ENCODE measurements at places on chromosomes 2 and 18.

DNA sequence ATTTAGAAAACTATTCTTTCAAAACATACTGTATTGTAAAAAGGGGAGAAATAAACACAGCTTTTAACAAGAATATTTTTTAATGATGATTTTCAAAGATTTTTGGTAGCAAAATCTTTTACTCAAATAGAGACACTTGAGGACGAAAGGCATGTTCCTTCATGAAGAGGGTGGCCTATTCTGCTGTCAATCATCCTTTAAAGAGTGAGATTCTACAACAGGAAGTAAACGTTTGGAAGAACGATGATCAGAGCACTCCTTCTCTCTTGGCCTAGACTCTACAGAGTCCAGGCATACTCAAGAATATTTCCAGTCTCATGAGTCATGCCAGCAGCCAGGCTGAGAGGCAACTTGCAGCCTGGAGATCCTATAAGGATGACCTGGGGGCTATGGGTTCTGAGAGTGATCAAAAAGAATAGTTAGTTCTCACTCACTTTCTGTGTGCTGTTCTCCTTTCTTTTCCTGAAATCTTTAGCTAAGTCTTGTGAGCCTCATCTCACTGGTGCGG is 62.4 kb upstream of the TCF4 start:
- DNase-seq: no peak

GRCh38 chr2:168194784-168195522 is 52.4 kb downstream of the STK39 start:
- no peak for DNase-seq

DNA sequence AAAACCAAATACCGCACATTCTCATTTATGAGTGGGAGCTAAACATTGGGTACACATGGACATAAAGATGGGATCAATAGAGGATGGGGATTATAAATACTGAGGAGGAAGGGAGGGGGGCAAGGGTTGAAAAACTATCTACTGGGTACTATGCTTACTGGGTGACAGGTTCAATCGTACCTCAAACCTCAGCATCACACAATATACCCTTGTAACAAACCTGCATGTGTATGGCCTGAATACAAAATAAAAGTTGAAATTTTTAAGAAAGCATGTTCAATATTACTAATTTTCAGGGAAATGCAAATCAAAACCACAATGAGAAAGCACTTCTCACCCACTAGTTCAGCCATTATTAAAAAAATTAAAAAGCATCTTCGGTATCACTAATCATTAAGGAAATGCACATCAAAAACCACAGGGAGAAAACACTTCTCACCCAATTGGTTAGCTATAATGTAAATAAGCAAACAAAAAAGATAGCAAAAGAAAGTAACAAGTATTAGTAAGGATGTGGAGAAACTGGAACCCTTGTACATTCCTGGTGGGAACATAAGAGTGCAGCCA is 99.3 kb upstream of the STON1 start:
- no peak for DNase-seq

DNA sequence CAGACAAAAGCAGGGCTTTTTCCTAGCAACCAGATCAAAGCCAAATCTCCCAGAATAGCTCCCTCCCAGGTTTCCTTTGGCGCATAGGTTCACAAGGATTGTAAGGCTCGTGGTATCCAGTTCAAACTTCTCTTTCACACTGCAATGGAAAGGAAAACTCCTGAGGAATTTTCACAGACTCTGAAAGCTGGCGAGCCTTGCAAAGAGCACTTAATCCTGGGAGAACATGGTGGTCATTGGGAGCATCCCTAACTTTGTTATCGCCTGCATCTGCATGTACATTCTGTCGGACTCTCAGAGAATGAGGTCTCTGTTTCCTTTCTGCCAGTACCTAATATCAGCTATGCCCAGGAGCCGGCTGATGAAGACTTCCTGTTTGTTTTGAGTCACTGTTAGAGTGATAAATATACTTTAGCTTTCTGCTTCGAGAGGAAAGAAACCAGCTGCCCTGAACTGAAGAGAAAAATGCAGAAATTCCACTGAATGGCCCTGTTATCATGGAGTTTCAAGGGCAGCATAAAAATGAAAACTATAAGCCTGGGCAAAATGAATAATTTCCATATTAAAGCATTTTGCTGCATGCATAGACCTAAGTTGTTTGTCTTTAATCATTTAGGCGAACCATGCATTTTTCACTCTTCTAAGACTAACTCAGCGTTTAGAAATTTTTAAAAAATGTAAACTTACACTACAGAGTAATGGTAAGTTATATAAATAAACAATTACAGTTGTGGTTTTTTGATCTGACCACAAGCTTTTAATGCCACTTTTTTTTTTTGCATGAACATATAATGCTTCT is 76.4 kb upstream of the ZEB2 start:
- DNase-seq: no peak

DNA sequence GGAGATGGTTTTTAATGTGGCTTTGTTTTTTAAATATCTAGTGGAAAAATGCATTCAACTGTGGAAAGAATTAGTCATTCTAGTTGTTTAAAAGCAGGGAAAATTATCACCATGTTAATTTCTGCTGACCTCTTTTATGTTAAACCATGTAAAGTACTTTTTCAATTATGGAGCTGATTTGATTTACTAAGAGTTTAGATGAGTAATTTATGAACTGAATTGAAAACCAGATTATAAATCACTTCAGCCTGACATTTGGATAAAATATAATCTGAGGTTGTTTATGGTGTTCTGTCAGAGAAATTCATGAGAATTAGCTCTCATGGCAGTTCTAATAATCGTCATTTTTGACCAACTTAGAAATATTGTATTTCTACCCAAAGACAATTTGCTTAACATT is 11.6 kb downstream of the ITGA4 start:
- DNase-seq: no peak

- no peak for DNase-seq
These were observed 7.9 kb downstream of the IMPA2 start for GRCh38 chr18:11989174-11989573.

DNA sequence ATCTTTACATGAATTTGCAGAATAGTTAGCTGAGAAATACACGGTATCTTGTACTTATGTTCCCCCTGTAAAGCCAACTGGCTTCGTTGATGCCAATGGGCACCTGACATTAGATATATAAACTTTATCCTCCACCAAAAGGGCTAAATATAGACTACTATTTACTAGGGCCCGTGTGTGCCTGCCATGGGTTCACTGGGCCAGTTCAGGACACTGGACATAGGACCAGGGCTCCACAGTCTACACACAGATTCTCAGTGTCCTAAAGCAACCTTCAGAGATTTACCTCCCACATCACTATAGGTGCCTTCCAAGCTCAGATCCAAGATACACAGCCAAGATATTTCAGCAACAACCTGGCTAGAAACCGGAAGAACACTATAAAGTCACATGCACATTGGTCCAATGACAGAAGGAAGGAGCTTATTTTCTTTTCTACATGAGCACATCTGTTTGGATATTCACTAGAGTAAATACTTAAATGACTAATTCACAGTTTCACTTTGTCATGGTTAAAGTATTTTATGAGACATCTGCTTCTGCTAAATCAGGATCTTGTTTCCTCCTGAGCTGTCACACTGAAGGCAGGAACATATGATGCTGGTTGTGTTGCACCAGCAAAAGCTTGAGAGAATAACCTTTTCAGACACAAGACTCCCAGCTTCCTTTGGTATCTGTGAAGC is 95.1 kb downstream of the MYO5B start:
- peak; percentile 34 for DNase-seq

GRCh38 chr2:47300609-47301276 is 102.2 kb upstream of the MSH2 start:
- no peak for DNase-seq

DNA sequence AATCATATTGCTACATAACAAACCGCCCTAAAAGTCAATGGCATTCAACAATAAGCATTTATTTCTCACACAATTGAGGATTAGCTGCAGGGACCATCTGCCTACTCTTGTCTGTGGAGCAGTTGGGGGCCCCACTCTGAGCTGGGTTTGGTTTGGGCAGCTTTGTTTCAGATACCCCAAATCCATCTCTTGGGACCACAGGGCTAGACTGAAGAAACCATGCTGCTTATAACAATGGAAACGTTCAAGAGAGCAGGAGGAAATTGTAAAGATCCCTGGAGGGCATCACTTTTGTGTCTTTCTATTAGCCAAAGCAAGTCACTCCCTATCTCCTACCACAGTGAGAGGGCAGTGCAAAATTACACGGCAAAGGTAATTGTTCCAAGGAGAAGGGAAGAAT is 146.5 kb upstream of the MGAT5 start:
- no peak for DNase-seq

DNA sequence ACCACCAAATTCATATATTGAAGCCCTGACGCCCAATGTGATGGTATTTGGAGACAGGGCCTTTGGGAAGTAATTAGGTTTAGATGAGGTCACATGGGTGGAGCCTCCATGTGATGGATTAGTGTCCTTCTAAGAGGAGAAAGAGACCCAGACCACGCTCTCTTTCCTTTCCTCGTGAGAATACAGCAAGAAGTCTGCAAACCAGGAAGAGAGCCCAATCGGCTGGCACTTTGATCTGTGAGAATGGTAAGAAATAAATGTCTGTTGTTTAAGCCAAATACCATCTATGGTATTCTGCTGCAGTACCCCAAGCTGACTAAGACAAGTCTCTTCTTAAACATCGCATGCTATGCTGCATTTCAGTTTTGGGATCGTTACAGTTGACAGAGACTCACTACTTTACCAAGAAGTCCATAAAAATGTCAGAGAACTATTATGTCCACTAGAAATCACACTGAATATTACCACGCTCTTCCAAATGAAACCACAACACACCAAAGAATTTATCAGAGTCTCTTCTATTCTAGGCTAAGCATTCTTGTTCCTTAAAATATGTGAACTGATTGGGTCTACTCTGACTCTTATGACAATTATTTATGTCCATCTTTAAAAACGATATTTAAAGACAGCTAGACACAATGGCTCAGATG is 48.5 kb downstream of the LPIN2 start:
- no peak for DNase-seq

- DNase-seq: no peak
These were observed 55.6 kb downstream of the PKP4 start for GRCh38 chr2:158512323-158512722.

All from DMS79 (cell line).